ENCODE measurements at places on chromosomes 4 and X.
A peak's percentile ranks its signal among the peaks of the same experiment; 100 is the strongest.

DNA sequence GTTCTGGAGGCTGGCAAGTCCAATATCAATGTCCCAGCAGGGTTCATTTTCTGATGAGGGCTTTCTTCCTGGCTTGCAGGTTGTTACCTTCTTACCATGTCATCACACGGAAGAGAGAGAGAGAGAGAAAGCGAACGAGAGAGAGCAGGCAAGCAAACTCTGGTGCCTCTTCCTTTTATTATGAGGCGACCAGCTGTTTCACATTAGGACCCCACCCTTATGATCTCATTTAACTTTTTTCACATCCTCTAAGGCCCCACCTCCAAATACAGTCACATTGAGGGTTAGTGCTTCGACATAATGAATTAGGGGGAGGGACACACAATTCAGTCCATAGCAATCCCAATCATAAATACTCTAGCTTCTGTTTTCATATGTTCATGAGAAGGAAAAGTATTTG is 10.6 kb upstream of the GPR174 start:
- DNase-seq, result no peak

GRCh38 chr4:129384974-129385373 is 289.0 kb downstream of the C4orf33 start:
- DNase-seq, result no peak

DNA sequence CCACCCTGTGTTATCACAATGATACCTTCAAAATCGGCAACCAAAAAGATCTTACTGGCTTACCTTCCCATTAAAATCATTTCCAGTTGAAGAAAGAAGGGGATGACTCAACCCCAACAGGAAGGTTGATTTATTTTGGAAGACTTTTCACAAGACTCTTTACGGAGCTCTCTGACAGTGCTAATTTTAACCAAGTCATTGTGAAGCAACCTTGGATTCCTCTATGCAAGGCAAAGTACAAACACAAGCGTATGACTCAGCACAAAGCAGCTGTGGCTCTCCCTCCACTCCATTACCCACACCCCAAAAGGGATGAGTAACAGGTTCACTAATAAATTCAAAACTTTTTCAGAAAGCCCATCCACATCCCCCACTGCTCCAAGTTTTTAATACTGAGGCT is 213.8 kb upstream of the FGF13 start:
- peak; percentile 47 for DNase-seq

DNA sequence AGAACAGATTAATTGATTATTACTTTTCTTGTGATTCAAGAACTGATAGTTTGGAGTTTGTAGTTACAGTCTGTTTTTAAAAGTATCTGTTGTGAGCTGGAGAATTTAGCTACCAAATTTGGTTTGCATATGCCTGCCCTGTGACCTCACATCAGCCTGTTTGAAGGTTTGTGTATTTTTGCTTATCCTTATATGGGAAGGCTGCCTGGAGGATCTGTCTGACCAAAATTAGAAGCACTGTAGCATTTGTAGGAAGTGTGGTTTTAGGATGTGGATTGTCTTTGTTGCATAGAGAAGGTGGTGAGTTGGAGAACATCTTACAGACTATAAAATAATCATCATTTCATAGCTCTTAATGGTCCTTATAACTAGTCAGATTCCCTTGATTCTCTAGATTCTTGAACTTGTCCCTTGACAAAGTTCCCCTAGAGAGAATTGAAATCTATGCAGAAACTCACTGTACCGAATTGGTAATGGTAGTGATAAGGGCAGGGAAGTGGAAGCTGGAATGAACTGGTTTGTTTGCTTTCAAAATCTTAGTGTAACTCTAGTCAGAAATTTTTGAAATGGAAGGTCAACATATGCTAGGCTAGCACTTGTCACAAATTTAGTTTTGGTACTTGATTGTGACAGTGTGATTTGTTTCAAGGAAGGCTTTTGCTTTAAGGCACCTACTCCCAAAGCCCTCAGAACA is 57.3 kb downstream of the SH3BGRL start:
- no peak for DNase-seq

DNA sequence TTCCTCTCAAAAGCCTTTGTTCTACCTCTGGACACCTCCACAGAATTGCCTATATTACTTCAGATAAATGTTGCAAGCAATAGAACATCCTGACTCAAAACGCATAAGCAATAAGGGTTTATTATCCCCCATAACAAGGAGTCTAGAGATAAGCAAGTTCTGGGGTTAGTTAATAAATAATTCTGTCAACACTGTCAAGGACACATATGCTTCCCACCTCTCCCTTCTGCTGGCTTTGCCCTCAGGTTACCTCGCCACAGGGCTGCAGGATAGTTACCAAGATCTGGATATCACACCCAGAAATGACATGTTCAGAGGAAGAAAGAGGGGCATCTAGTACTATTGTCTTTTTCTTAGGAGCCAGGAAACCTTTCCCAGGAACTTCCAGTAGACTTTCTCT is 14.0 kb upstream of the DUSP21 start:
- DNase-seq, result no peak

GRCh38 chrX:15855568-15856221 is 1.1 kb upstream of the AP1S2 start:
- DNase-seq, result no peak

GRCh38 chrX:42678133-42678532 is 99.8 kb downstream of the PPP1R2C start:
- no peak for DNase-seq

DNA sequence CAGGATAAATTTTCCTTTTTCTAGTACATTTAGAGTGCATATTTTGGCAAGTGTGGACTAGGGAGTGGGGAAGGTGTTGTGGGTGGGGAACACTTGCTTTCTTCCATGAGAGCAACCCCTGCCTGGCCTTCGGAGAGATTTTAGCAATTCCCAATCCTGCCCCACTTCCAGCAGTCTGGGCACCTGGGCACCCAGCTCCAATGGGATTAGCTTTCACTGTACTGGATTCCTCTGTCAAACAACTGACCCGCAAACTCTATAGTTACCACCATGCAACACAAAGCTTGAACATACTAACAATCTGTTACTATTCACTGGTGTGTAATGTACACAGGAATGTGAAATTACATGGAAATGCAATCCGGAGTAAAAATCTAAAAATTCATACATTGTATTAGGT is 50.3 kb downstream of the SH3RF1 start:
- DNase-seq, result no peak

- DNase-seq, result no peak
These were observed 36.4 kb downstream of the ZNF81 start for GRCh38 chrX:47873123-47873522.

DNA sequence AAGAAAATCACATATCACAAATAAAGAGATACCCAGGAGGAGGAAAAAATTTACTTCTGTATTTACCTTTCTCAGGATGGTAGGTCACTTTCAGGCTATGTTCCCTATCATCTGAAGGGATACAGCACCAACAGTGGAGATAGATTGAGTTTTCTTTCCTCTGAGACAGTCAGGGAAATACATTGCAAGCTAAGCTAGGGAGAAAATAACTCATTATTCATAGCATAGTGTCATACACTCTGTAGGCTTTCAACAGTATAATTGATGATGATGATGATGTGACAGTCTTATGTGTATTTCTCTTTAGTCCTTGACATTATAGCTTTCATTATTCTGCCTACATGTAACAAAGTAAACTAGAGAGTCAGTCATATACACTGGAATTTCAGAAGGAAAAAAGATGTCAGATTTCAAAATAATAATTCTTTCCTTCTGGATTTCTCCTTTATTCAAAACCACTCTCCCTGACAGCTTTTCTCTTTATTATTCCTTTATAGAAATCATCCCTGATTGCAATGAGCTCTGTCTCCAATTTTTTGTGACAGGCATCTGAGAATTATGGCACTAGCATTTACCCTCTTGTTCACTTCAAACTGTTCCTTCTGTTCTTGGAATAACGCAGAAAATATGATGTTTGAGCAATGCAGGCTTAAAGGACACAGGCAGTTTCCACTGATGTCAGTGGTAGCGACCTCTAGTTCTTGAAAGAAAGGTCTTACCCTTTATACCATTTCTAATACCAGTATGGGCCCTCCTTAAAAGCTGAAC is 169.1 kb upstream of the EPHA5 start:
- no peak for DNase-seq

- no peak for DNase-seq
These were observed 499.1 kb upstream of the EPHA5 start for GRCh38 chr4:66169341-66169740.

DNA sequence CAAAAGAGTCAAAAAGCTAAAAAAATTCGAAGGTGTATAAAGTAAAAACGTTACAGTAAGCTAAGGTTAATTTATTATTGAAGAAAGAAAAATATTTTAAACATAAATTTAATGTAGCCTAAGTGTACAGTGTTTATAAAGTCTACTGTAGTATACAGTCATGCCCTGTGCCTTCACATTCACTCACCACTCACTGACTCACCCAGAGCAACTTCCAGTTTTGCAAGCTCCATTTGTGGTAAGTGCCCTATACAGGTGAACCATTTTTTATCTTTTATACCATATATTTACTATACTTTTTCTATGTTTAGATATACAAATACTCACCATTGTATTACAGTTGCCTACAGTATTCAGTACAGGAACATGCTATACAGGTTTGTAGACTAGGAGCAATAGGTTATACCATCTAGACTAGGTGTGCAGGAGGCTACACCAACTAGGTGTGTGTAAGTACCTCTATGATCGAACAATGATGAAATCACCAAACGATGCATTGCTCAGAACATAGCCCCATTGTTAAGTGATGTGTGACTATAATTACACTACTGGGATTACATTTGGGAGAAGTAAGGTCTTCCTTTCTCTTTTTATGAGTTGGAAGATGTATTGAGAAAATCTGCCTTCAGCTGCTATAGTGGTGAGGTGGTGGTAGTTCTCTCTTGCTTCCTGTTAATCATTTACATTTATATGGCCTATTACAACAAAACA is 27.2 kb downstream of the TMSB4X start:
- DNase-seq, result no peak

GRCh38 chr4:628311-628741 is 3.0 kb downstream of the PDE6B start:
- no peak for DNase-seq

GRCh38 chrX:116238093-116238492 is 67.5 kb downstream of the AGTR2 start:
- no peak for DNase-seq

DNA sequence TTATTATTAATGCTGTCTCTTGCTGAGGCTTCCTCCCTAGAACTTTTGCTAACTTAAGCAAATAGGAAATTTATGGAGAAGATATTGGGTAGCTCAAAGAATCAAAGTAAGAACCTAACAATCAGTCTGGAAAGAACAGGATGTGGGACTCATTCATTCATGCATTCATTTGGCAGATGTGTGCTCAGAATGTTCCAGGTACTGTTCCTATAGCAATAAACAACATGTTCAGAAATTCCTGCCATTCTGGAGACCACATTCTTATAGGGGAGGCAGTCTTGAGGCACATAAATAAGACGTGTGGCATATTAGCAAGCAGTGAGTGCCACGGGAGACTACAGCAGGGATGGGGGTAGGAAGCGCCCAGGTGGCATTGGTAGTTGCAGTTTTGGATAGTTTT is 5.0 kb downstream of the GRK4 start:
- no peak for DNase-seq

- DNase-seq, result no peak
These were observed 40.4 kb upstream of the MAGEB10 start for GRCh38 chrX:27767387-27767786.

DNA sequence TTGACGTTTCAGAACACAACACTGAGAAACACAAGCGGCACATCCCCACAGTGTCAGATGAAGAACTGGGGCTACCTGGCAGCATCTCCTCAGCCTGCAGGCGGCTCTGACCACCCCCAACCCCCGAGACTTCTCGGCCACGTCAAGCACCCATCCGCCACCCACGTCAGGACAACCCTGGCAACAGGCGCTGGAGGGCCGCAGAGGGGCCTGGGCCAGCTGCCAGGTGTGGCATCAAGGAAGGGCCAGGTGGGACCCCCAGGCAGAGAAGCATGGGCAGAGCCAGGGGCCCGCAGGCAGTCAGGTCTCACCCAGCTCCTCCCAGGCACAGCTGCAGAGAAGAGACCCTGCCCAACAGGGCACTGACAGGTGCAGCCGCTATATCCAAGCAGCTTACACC is 22.3 kb downstream of the GAK start:
- no peak for DNase-seq

GRCh38 chr4:127545271-127545670 is 87.5 kb upstream of the INTU start:
- no peak for DNase-seq

GRCh38 chr4:1570291-1571164 is 113.6 kb downstream of the FAM53A start:
- DNase-seq, result no peak

DNA sequence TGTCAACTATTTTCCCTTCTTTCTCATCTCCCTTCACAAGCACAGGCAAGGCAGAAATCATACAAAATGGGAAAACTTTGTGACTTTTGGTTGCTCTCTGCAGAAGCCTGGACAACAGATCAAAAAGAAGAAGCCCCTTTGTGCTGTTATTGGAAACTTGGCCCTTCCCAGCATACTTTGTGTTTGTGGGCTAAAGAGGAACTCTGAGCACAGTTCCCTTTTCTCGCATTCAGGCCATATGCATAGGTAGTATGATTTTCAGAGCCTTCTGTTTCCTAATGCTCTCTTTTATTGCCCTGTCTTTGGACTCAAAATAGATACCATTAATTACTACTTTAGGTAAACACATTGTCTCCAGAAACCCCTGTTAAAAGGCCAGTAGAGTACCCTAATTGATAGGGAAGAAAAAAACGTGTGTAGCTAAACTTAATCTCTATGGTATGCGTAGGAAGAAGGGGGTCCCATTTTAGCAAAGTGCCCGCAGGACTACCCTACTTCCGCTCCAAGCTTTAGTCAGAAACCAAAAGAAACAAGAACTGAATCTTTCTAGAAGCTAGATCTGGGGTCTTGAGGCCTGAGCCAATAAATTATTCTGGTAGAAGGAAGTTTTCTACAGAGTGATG is 26.6 kb downstream of the VSIG4 start:
- DNase-seq, result no peak

- DNase-seq, result no peak
These were observed 93.2 kb downstream of the FAM13A start for GRCh38 chr4:88963817-88964216.

DNA sequence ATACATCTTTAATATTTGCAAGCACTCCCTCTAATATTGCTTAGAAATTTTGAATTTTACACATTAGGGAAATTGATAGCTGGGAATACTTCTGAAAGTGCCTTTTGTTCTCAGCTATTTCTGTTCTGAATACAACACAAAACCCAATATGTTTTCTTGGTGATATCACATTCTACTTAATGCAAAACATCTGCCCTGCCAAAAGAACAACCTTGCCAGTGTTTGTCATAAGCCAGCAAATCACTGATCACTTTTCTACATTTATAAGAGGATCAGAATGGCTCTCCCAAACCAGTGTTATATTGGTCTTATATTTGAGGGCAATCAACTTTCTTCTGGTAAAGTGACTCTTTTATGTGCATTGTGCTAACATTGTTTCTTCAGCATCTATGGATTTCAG is 126.8 kb upstream of the APOOL start:
- no peak for DNase-seq

GRCh38 chr4:139315221-139315675 is 13.0 kb upstream of the NDUFC1 start:
- no peak for DNase-seq

DNA sequence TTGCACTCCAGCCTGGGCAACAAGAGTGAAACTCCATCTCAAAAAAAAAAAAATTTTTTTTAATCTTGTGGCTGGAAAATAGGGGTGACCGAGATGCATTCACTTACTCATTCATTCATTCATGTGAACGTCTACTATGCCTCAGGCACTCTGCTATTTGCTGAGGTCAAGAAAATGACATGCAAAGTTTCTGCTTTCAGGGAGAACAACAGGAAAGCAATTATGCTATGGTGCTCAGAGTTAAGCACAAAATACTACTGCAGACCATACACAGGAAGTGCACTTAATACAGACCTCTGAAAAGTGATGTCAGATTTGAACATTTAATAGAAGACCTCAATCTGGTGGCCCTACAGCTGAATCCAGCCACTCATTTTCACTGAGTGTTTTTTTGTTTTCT is 59.6 kb upstream of the DUSP21 start:
- DNase-seq, result no peak
